CD4-positive, alpha-beta T cell treated with Interleukin-4 for 1 hour (primary cell): ENCODE measurements at places on chromosomes 5 and 9.

GRCh38 chr9:109256336-109256735 lies 64.5 kb downstream of the EPB41L4B start:
- DNase-seq = no peak

DNA sequence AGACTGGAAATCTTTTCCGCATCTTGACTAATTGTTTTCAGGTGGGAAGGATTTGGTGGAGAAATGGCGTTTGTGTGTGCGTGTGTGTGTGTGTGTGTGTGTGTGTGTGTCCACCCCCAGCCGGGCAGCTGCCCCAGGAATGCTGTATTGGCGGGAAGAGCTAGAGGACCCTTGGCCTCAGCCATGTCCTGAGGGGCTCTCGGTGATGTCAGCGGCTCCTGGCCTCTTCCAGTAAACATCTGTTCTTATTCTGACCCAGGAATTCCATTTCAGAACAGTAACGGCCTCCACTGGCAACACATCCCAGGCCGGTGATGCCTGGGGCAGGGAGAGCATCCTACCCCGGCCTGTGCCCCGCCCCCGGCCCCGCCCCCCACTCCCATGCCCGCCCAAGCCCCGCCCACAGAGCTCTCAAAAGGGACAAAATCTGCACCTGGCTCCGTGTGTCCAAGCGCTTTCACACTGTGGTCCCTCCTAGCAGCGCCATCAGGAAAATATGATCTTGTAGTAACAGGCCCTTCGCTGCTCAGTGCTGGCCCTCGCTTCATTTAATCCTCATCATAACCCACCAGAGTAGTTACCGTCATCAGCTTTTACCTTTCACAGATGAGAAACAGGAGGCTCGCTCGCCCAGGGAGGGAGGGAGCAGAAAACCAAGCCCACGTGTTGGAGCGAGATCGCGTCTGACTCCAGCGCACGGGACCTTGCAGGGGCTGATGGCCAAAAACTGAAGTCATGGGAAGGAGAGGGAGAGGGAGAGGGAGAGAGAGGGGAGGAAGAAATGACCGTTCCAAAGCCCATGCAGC lies 18.9 kb downstream of the ADAMTS2 start:
- no peak for DNase-seq

- no peak for DNase-seq
These were observed 234.5 kb downstream of the DENND1A start for GRCh38 chr9:123695386-123695785.

DNA sequence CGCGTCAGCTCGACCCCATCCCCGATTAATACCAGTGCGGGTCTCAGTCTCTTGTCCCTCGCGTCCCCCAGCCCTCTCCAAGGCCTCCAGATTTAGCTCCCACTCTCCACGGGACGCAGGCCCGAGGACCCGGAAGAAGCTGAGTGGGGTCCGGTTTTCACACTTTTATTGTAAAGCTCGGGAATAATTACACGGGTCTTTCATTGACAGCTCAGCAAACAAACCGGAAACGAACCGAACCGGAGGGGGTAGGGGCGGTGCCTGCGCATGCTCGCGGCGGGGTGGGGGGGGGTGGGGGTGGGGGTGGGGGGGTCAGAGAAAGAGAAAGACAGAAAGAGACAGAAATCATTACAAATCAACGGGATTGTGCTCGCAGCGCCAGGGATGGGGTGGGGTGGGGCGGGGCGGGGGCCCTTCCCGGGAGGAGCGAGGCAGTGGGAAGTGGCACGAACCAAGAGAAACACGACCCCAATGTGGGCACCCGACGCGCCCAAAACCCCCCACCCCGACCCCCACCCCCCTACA lies 27.9 kb downstream of the PCDH1 start:
- peak; percentile 43 for DNase-seq

GRCh38 chr9:136844761-136845464 lies 2.6 kb downstream of the AJM1 start:
- DNase-seq = peak; percentile 29
